ENCODE measurements at places on chromosomes 16 and 17.

DNA sequence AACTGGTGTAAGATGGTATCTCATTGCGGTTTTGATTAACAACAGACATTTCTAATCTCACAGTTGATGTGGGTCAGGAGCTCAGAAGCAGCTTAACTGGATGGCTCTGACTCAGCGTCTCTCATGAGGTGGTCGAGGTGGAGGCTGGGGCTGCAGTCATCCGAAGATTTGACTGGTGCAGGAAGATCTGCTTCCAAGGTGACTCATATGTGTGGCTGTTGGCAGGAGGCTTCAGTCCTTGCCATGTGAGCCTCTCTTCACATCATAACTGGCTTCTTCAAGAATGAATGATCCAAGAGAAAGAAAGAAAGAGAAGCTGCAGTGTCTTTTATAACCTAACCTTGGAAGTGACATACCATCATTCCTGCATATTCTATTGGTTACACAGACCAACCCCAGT is 376.1 kb downstream of the SEC14L1 start:
- DNase-seq = no peak

- no peak for DNase-seq
These were observed 1216.3 kb upstream of the GOT2 start for GRCh38 chr16:59950431-59950830.

- DNase-seq = no peak
These were observed 6.8 kb downstream of the UBALD2 start for GRCh38 chr17:76271669-76272540.

DNA sequence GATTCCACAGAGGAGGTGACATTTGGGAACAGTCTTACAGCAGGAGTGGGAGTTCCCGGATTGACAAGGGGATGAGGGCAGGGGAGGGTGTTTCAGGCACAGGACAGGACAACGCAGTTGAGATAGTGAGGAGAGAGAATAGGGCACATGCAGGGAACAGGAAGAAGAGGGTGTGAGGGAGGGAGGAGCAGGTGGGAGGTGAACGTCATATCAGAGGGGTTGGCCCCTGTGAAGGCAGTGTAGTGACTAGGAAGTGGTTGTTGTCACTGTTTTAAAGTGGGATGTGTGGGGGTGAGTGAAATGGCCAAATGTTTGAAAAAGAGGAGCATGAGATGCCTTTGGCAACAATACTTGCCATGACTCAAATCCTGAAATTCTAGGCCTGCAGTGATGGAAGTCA is 12.2 kb downstream of the PRKCB start:
- DNase-seq = no peak

DNA sequence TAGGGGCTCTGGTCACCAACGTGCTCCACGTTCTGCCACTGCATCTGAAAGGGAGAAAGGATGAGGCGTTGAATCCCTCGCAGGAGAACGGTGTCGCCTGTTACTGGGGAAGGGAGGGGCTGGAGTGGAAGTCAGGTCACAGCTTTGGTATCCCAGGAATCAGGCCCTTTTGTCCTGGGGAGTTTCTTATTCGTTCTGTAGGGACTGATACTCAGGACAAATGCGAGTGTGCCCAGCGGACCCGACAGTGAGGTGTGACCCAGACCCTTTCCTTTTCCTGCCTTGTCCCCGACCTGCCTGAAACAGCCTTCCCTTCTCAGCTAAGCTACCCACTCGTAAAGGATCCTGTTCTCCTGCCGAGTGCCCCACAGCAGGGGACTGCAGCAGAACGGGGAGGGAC is 177.5 kb downstream of the VPS53 start:
- no peak for DNase-seq

Data from putamen (tissue), 1 donor.